Activated T-helper 1 cell treated with anti-CD3 and anti-CD28 coated beads, Interleukin-2, amount 50 U/mL, for 16 hours (primary cell): ENCODE measurements at places on chromosomes 2 and 18.

- no peak for DNase-seq
Measured at GRCh38 chr2:232319067-232319802, 59.3 kb upstream of the ALPP start.

DNA sequence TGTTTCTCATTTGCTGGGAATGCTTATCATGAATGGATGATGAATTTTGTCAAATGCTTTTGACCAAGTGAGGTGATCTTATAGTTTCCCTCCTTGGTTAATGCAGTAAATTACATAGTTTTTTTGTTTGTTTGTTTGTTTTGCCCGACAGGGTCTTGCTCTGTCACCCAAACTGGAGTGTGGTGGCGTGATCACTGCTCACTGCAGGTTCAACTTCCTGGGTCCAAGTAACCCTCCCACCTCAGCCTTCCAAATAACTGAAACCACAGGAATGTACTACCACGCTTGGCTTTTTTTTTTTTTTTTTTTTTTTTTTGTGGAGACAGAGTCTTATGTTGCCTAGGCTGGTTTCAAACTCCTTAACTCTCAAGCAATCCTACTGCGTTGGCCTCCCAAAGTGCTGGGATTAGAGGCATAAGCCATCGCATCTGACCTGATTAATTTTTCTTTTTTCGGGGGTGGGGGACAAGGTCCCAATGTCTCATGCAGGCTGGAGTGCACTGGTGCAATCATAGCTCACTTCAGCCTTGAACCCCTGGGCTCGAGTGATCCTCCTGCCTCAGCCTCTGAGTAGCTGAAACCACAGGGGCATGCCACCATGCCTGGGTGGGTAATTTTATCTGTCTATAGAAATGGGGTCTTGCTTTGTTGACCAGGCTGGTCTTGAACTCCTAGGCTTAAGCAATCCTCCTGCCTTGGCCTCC lies 48.6 kb downstream of the SMAD2 start:
- DNase-seq, result no peak

GRCh38 chr2:48905696-48906095 lies 150.2 kb upstream of the LHCGR start:
- no peak for DNase-seq

GRCh38 chr2:136378712-136379595 lies 261.0 kb upstream of the CXCR4 start:
- DNase-seq, result peak; percentile 55

DNA sequence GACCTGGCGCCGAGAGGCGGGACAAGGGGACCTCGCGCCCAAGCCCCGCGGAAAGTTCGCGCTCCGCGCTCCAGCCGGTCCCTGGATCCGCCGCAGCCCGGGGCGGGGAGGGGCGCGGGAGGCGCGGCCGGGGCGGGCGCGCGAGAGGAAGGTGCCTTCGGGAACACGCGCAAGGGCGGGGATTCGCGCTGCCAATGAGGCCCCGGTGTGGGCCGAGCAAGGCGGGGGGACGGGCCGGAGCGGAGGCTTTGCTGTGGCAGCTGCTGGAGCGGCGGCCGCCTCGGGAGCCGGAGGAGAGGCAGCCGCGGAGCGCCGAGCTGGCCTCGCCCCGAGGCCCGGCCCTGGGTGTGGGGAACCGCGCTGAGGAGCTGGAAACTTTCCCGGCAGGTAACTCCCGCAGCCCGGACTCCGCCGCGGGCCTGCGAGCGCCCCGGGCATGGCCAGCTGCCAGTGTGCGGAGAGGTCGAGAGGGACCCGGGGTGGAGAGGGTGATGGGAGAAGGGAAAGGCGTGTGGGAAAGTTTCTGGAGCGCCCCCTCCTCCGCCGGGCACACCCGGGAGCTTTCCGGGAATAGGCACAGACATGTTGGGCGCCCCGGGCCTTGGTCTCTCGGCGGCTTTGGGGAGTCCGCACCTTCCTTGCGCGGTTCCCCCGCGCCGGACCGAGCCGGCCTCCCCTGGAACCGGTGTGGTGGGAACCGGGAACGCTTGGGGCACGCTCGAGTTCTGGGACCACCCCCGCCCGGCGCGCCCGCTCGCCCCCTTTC lies at the start of gene TANC1:
TSS of gene TANC1 (plus strand) at position 245 of the 766 bp plus-strand sequence. CDS start 97,271 bp downstream, outside the sequence.
- DNase-seq, result no peak

DNA sequence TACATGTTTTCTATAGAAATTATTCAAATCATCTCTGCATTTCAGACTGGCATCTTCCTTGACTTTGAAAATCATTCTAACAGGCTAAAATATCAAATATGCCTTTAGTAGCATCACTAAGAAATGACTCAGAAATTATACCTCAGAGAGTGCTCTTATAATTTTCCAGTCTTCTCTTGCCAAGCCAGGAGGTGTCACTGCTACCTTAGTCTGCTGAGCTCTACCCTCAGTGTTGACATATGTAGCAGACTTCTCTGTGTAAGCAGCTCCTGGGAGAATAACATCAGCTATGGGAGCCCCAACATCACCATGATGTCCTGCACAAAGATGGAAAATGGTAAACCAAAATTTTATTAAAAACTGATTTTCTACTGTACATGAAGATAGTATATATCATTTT lies 31.6 kb downstream of the NDUFS1 start:
- DNase-seq, result no peak

GRCh38 chr2:30122362-30122761 lies 24.4 kb upstream of the YPEL5 start:
- DNase-seq, result no peak

DNA sequence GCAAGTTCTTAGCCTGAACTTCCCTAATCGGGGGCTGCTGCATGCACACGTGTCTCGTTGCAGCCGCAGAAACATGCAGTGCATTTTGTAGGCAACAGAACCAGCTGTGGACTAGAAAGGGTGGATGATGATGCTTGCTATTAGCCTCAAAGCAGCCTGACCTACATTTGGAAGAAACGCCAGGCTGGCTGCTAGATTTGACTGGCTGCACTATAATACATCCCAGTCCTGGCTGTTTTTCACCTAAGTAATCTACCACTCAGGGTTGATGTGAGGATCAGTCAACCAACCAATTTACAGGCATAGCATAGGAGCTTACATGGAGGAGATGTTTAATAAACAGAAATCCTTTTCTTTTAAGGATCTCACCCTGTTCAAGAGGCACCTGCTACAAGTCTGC lies 56.4 kb upstream of the SPP2 start:
- no peak for DNase-seq

- no peak for DNase-seq
Measured at GRCh38 chr2:153057743-153058142, 339.3 kb downstream of the ARL6IP6 start.

GRCh38 chr2:200422532-200423261 lies 87.2 kb downstream of the KCTD18 start:
- DNase-seq, result no peak

DNA sequence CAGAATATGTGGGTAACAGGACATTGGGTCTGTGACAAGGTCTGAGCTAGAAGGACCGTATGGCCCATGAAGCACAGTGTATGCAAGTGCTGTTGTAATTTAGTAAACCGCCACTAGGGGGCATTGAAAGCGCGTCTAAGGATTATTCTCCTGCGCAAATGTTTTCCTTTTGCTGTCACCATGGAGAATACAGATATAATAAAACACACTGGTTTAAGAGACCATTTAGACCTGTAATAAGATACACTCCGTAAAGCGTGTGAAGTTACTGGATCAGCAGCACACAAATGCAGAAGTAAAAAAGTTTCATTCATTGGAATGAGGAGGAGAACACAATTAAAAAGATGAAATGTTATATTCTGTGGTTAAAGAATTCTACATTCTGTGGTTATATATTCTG lies 272.4 kb downstream of the AGAP1 start:
- peak; percentile 6 for DNase-seq

DNA sequence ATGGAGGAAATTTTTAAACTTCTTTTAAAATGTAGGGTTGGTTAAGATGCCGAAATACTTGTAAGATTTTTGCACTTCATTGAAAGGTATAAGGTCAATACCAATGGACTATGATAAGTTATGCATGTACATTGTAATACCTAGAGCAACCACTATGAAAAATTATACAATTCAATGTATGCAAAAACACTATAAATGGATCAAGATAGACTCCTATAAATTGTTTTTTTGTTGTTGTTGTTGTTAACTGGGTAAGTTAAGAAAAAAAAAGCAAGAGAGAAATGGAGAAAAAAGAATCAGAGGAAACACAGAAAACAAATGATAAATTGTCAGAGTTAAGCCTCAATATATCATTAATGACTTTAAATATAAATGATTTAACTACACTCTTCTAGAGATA lies 421.2 kb downstream of the TMEM182 start:
- no peak for DNase-seq

DNA sequence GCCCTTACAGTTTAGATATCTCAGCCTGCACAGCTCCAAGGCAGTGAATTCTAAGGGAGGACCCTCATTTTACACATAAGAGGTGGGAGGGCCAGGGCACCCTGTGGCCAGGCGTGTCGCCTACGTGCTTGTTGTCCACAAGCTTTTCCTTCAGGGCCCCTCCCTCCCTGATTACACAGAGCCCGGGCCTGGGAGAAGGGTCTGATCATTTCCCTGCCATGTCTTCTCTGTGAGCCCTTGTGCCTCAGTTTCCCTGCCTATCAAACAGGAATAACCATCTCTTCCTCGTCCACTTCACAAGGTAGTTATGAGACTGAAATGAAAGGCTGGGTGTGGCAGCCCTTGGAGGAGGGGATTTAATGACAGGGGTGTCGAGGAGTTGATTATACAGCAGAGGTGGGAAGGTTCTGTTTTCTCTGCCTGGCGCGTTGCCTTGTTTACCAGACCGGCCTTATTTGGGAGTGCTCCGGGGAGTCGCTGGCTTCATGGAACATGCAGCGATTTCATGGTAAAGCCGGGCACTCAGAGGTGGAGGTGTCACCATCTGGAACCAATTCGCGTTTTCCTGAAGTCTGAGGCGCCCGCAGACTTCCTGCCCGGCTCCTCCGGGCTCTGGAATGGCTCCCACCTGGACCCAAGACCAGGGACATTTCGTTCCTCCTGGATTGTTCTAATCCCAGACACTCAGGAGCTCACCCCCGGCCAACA lies 208.9 kb downstream of the KLHL29 start:
- no peak for DNase-seq

- no peak for DNase-seq
Measured at GRCh38 chr18:76827205-76828200, 5.1 kb downstream of the ZNF236 start.
